ENCODE measurements at places on chromosomes 11 and 22.

GRCh38 chr11:44620328-44620725 lies 54.9 kb downstream of the CD82 start:
- DNase-seq, result no peak

DNA sequence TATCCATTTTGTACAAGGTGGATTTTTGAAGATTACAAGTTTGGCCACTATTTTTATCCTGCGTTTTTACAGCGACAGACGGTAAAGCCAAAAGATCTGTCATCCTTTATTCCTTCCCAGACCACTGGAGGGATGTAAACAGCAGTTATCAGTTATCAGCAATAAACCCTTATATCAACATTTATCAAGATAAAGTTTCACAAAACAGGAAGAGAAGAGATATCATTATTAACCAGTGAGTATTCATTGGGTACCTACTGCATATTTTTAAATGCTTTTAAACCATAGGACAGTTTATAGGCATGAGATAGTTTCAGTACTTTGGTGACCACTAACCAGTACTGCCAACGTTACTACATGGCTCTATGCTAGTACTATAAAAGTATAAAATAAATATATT lies 5.9 kb upstream of the REXO2 start:
- DNase-seq, result no peak

- DNase-seq, result no peak
Measured at GRCh38 chr11:112226831-112227401, 688 bp downstream of the PTS start.

- no peak for DNase-seq
Measured at GRCh38 chr11:122157653-122158161, 41.7 kb upstream of the BLID start.

- DNase-seq, result no peak
Measured at GRCh38 chr11:47539681-47540039, 13.3 kb downstream of the CELF1 start.

- DNase-seq, result no peak
Measured at GRCh38 chr22:44371741-44372525, 59.2 kb upstream of the SHISAL1 start.

GRCh38 chr11:72014761-72015320 lies 16.1 kb downstream of the IL18BP start:
- no peak for DNase-seq

DNA sequence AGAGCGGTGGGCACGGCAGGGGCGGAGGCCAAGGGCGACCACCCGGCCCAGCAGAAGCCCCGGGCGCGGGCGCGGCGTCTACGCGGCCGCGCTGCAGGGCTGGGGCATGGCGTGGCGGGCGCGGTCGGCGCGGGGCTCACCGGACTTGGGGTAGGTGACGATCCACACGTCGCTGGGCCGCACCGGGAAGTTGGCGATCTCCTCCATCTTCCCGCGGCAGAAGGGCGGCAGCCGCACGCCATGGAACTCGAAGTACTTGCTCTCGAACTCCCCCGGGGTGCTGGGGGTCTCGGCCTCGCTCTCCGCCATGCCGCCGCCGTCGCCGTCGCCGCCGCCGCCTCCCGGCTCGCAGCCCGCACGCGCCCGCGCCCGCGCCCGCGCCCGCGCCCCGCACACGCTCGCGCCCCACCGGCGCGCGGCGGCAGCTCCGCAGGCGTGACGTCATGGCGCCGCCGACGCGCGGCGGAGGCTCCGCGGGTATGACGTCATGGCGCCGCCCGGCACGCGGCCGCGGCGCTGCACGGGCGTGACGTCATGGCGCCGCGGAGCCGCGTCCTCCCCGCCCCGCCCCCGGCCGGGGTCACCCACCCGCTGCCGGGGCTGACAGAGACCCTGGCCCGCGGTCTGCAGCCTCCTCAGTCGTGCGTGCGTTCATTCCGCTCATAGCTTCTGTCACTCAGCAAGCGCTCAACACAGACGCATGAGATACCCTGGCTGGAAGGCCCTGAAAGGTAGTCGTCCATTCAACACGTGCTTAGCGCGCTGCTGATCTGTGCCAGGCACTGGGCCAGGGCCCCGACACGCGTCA lies at the start of gene SULT4A1:
Gene SULT4A1, minus strand, starts transcription at position 440 of the 808 bp plus-strand sequence. Its CDS starts 131 bp downstream, at position 309.
- DNase-seq, result no peak

GRCh38 chr22:44338906-44339305 lies 26.2 kb upstream of the SHISAL1 start:
- DNase-seq, result no peak

GRCh38 chr11:26137651-26138050 lies 194.3 kb upstream of the ANO3 start:
- no peak for DNase-seq

GRCh38 chr11:1152316-1153104 lies 5.2 kb upstream of the MUC5AC start:
- no peak for DNase-seq

- no peak for DNase-seq
Measured at GRCh38 chr22:26447584-26448329, 18.7 kb downstream of the ASPHD2 start.

GRCh38 chr11:64306876-64307622 lies 1.7 kb downstream of the ESRRA start:
- DNase-seq, result no peak

DNA sequence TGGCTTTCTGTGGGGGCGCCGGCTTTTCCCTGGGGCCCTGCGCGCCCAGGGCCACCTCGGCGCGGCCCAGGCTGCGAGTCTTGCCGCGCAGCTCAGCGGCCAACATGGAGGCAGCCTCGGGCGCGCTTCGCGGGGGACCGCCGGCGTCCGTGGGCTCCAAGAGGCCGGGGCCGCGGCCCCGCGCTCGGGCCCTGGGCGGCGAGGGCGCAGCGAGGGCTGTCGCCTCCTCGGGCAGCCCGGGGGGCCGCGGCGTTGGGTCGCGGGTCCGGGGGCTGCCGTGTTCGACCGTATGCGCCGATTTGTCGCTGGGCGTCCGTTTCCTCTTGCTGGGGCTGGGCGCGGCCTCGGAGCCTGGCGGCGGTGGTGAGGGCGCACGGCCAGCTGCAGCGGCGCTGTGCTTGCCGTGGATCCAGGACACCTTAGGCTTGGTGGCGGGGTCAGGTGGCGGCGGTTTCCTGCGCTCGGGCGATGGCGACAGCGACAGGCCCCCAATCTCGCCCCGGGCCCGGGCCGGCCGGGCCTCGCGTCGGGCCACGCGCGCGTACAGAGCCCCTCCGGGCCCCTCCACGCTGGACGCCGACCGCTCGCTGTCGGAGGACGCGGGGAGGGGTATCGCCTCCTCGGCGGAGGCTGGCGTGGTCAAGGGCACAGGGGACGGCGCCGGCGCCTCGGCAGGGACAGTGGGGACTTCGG lies 11.9 kb downstream of the SCARF2 start:
- no peak for DNase-seq

- DNase-seq, result no peak
Measured at GRCh38 chr22:27125539-27125938, 468.2 kb downstream of the MIAT start.

Data from naive thymus-derived CD8-positive, alpha-beta T cell (primary cell).